Smooth muscle cell of the umbilical artery (primary cell): ENCODE measurements at places on chromosomes 12 and 14. TPM values are rescaled to one million over a fixed set of nuclear protein-coding genes. Genes with fewer than 3 reads are reported as not detected.

The KCNH5 gene
- under 0.01 TPM in 1 of 2 replicates, not detected in the other for total RNA-seq

The ERP27 gene
- not detected in 2 replicates for total RNA-seq

The RTL1 gene
- under 0.01 and 0.09 TPM in 2 replicates for total RNA-seq

The AMHR2 gene
- total RNA-seq, result not detected in 2 replicates
